ENCODE measurements at places on chromosomes 5 and 9.

DNA sequence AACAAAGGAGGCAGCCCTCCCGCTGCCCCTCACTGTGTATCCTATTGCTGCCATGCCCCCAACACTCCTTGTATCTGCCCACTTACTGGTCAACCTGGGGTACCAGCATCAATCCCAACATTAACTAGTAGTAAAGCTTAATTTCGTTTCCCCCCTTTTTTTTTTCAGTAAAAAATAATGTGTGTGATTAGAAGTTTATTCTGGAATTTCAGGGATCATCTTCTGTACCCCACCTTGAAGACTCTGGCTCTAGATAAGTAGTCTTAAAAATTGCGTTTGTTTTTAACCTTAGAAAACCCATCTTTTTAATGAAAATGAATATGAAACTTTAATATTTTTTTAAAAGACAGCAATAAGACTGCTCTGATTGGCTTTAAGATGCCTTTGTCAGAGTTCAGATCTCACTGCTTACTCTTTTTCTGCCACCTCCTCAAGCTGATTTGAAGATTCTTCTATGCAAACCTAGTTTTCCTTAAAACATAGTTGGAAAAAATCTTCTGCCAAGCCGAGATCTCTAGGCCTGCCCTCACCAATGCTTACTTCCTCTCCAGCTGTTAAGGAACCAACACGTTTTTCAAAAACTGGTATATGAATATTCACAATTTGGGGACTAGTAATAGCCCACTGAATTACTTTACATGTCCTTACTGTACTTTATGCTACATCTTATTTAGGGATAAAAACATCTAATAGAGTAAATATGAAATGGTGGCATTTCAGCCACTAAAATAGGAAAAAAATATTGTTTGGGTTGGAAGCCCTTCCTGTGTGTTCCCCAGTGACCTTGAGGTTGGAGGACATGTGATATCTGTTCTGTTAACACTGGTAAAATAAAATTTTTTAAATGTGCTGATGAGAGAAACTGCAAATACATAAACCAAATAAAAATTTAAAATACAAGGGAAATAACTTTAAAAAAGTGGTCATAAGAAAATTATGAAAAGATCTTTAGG is 4.0 kb upstream of the RHOBTB3 start:
- no peak for DNase-seq

DNA sequence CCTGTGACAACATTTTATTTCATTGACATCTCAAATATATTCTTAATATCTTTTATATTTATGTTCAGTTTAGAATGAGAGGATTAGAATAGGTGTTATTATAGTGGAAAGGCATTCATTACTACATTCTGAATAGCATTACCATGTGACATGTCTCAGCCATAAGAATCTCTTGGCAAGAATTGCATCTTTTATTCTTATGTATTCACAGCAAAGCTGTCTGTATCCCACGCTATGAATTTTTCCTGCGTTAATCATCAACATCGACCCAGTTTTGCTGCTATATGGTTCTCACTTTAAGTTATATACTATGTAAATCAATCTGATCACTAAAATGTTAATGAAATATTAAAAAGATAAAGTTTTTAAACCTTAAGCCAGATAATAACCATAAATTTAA is 248.6 kb downstream of the TMEM232 start:
- no peak for DNase-seq

- no peak for DNase-seq
Observed at GRCh38 chr9:23701291-23701690, 124.7 kb downstream of the ELAVL2 start.

GRCh38 chr5:169908864-169909263 is 71.4 kb downstream of the INSYN2B start:
- DNase-seq: no peak
